ENCODE measurements at places on chromosomes 4 and X.

DNA sequence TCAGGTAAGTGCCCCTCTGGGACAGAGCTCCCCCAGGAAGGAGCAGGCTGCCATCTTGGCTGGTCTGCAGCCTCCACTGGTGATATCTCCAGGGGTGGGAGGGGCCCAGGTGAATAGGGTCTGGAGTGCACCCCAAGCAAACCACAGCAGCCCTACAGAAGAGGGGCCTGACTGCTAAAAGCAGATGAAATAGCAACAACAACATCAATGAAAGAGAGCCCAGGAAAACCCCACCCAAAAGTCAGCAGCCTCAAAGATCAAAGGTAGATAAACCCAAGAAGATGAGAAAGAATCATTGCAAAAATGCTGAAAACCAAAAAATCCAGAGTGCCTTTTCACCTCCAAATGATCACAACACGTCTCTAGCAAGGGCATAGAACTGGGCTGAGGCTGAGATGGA is 92.5 kb upstream of the PAGE3 start:
- no peak for DNase-seq

- DNase-seq: no peak
These were observed 17.5 kb upstream of the SULT1E1 start for GRCh38 chr4:69877453-69877852.

GRCh38 chrX:67207912-67208311 is 335.9 kb upstream of the AR start:
- no peak for DNase-seq

GRCh38 chrX:11329021-11329420 is 35.8 kb downstream of the AMELX start:
- no peak for DNase-seq

- DNase-seq: no peak
These were observed 88.4 kb upstream of the AFF2 start for GRCh38 chrX:148412006-148412405.

DNA sequence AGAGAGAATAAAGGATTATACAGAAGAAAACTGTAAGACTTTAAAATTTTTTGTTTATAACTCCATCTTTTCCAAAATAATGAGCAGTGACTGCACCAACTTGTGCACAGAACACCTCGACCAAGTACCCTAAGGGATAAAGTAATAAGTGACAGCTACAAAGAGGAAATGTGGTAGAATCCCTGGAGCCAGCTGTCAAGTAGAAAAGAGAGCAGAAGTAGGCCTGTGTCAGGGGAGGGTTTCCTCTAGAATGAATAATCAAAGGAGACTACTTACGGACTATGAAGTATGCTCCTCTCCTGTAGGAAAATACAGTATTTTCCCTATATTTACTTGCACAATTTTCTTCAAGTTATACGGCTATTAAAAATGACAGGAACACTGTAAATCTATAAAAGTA is 1.2 kb downstream of the EIF1AX start:
- no peak for DNase-seq

GRCh38 chr4:146359771-146360170 is 145.4 kb downstream of the REELD1 start:
- DNase-seq: no peak

- no peak for DNase-seq
These were observed 22.3 kb upstream of the NSG1 start for GRCh38 chr4:4364486-4365208.

- no peak for DNase-seq
These were observed 9.0 kb downstream of the FBXO8 start for GRCh38 chr4:174274436-174274835.

- no peak for DNase-seq
These were observed 168.9 kb downstream of the ZNF674 start for GRCh38 chrX:46376246-46376885.

GRCh38 chrX:16966752-16967448 is 20.4 kb downstream of the REPS2 start:
- DNase-seq: no peak

GRCh38 chr4:184861047-184861446 is 35.3 kb upstream of the ACSL1 start:
- DNase-seq: no peak

GRCh38 chrX:153969904-153970356 is 1.7 kb downstream of the HCFC1 start:
- DNase-seq: no peak

- no peak for DNase-seq
These were observed 103.5 kb downstream of the GPR143 start for GRCh38 chrX:9662148-9662547.

GRCh38 chr4:158590824-158591223 is 69.1 kb downstream of the RXFP1 start:
- DNase-seq: no peak

GRCh38 chr4:2649604-2650114 is 106.5 kb downstream of the TNIP2 start:
- no peak for DNase-seq

All from stimulated activated CD8-positive, alpha-beta memory T cell treated with anti-CD3 and anti-CD28 coated beads, Interleukin-2, amount 100 ng/mL, for 1 hour (primary cell).